Activated CD4-positive, alpha-beta T cell treated with anti-CD3 and anti-CD28 coated beads, Interleukin-2, Interleukin-4, amounts not matched to agents 100 ng/mL and 50 ng/mL, durations not matched to agents 16 hours and 8 hours (primary cell): ENCODE measurements at places on chromosomes 5 and 9.

DNA sequence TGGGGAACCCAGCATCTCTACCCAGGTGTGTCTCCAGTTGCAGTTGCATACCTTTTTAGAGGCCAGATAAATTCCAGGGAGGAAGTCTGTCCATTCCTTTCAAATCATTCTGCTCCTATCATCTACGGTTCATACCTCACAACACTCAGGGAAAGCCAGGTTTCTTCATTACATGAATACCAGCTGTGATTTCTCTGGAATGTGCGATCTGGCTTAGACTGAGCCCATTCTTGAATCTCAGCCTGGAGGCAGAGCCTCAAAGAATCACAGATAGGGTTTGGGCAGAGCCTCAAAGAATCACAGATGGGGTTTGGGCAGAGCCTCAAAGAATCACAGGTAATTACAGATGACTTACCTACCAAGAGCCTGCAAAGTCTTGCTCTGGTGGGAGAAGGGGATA, 7.2 kb downstream of the P4HA2 start:
- no peak for DNase-seq

DNA sequence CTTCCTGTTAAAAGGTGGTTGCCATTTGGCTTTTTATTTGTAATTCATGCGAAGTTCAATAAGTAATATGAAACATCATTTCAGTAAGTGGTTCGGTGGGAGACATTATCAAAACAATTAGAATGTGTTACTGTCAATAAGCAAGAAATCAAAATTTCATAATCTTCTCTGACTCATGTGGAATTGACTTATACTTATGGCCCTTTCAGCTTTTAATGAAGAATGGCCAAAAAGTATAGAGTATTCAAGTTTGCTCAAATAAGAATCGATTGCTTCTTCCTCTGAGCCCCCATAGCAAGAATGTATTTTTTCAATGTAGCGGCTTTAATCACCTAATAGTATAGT, 174.5 kb downstream of the AOPEP start:
- no peak for DNase-seq

GRCh38 chr9:128823903-128824406, 5.6 kb downstream of the SPOUT1 start:
- DNase-seq, result no peak

- no peak for DNase-seq
Observed at GRCh38 chr5:55485073-55485472, 49.7 kb downstream of the PLPP1 start.

- DNase-seq, result no peak
Observed at GRCh38 chr9:77440057-77440456, 208.1 kb downstream of the GNA14 start.

GRCh38 chr5:93311881-93312280, 269.1 kb downstream of the NR2F1-AS1 start:
- no peak for DNase-seq

GRCh38 chr9:134571946-134572917, 69.4 kb upstream of the COL5A1 start:
- DNase-seq, result no peak

- DNase-seq, result no peak
Observed at GRCh38 chr5:170846416-170846815, 15.4 kb upstream of the RANBP17 start.

- DNase-seq, result peak; percentile 73
Observed at GRCh38 chr9:3240656-3241268, 285.0 kb downstream of the RFX3 start.

GRCh38 chr9:80883426-80883825, 805.9 kb downstream of the TLE1 start:
- no peak for DNase-seq

- DNase-seq, result no peak
Observed at GRCh38 chr9:89529243-89530035, 31.5 kb upstream of the SEMA4D start.

GRCh38 chr9:11086561-11086960, 473.8 kb upstream of the PTPRD start:
- DNase-seq, result no peak

GRCh38 chr5:134124289-134125038, 10.0 kb downstream of the TCF7 start:
- no peak for DNase-seq

DNA sequence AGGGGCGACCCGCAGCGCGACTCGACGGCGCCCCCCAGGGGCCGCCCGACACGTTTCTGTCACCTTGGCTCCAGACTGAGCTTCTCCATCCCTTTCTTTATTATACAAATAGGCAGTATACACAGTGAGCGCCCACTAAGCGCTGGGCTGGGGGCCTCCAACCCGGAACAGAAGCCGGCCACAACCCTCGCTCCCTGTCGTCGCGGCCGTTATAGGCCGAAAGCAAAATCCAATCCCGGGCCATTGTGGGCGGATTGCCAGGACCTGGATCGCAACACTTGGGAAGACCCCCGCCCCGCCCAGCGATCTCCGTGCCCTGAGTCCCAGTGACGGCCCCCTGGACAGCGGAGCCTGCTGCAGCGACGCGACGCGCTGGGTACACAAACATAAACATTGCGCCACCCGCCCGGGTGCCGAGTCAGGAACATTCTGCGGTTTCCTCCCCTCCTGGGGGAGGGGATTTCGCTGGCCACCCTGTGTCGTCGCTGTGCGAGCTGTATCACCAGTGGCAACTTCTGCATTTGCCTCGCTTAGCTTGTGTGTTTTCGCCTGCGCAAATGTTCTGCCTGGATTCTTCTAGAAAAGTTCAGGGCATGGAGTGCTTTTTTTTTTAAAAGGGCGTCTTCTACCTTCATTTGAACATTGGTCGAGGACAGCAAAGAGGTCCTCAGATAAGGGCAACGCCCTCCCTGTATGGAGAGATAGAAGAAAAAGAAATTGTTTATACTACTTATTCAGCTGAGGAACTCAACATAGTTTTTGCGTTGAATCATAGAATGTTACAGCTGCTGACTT, 1.3 kb upstream of the DUSP1 start:
- peak; percentile 66 for DNase-seq

GRCh38 chr9:3043369-3043768, 199.5 kb upstream of the PUM3 start:
- DNase-seq, result no peak

- DNase-seq, result no peak
Observed at GRCh38 chr9:92308893-92309292, 15.4 kb upstream of the IARS1 start.

DNA sequence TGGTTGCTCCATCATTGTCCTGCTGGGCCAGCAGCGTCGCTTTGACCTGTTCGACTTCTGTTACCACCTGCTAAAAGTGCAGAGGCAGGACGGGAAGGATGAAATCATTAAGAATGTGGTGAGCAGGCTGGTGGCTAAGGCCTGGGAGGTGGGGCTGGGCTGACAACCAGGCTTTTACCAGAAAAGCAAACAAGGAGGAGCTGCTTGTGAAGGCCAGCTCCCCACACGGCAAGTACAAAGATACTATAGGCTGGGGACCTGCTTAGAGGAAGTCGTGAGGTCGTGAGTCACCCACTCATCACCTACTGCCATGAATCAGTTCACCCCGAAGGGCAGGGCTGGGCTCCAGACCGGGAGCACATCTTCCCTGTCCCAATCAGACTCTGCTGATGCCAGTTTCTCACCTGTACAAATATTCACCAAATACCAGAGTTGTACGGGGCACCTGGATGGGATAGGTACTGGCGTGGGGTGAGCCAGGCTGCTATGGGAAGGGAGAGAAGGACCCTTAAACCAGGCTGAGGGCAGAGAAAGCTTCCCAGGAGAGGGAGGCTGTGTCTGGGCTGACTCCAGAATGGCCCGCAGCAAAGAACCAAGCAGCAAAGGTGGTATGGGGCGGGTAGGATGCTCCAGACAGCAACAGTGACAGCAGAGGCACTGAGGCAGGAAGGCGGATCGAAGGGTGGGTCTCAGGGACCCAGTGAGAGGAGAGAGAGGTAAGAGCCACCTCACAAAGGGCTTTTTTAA, 69.3 kb upstream of the NIPAL4 start:
- DNase-seq, result peak; percentile 79

DNA sequence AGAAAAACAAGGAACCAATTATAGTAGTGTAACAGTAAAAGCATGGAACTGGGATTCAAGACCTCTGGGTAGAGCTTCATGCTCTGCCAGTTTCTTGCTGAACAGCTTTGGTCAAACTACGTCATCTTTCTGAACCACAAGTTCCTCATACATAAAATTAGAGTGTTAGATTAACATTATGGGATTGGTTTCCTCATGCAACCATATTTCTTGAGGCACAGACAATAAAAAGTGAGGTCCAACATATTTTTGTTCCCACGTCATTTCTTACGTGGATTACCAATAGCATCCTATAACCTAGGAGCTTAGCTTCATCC, 354.8 kb downstream of the TMEM232 start:
- DNase-seq, result no peak

DNA sequence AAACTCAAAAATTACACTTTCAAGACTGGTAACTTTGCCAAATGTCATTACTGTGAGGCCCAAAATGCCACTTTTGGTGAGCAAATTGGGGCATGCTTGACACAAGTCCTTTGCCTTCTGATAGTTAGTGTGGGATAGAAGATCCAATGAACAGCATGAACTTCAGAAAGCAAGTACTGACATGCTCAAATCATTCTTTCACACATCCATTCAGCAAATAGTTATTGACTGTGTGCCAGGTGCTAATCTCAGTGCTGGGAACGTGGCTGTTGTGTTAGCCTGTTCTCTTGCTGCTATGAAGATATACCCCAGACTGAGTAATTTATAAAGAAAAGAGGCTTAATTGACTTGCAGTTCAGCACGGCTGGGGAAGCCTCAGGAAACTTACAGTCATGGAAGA, 247.0 kb downstream of the CHSY3 start:
- no peak for DNase-seq

- DNase-seq, result no peak
Observed at GRCh38 chr5:63262185-63262981, 683.8 kb downstream of the LRRC70 start.

GRCh38 chr9:104339692-104340091, 164.4 kb upstream of the OR13F1 start:
- DNase-seq, result no peak

GRCh38 chr5:172162323-172162986, 25.6 kb downstream of the STK10 start:
- DNase-seq, result no peak

DNA sequence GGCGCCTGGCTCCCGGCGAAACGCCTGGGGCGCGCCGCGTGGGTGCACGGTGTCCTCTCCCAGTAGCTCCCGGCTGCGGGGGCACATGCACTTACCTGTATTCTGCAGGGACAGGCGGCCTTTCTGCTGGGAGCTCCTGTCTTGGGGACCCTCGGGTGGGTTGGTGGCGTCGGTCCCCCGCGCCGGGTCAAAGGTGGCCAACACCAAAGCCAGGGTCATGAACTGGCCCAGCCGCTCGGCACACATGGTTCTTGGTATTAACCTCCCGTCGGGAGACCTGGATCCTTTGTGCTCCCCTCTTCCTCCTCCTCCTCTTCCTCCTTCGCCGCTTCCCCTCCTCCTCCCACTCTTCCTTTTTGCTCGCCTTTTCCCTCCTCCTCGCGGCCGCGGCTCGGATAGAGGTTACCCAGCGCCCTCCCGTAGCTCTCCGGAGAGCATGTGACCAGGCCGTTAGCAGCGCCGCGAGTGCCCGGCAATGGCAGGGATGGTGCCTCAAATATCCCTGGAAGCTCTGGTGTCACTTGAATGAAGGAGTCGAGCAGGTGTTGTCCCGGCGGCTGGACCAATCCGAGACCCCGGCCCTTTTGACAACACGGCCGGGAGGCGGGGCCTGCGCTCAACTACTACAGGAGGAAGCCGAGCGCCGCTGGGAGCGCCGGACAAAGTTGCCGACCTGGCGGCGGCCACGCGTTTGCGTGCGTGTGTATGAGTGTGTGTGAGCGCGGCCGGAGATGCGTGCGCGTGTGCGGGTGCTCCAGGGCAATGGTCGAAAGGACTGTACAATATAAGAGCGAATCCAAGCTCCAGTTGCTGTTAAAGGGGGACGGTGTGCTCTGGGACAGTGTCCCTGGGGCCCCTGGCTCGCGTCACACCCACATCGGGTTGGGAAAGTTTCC, at the start of gene STC2:
STC2 (minus strand) TSS at position 467 of the 896 bp plus-strand sequence; CDS start at position 246, 221 bp downstream.
- peak; percentile 83 for DNase-seq

DNA sequence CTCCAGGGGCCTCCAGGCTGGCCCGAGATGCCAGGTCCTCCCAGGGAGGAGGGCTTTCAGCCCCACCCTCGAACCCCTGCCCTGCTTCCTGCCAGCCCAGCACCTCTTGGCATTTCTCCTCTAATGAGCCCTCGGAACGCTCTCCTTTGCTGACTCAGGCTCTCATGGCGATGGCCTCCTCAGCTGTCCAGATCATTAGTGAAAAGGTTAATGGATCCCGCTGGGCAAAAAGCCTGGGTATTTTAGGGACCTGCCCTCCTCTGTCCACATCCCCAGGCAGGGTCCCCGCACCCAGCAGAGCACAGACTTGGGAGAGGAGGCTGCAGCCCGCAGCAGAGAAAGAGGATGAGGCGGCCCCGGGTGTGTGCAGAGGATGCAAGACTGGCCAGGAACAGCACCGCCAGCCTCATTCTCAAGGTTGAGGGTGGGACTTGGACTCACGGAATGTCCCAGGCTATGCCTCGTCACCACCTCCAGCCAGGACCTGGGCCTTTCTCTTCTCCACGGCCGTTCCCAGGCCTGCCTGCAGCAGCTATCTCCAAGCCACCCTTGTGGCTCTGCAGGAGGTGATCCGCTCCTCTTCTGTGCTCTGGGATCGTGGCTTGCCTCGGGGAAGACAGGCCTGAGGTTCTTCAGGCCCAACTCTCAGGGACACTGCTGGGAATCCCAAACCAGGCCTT, 23.0 kb upstream of the ADAMTS2 start:
- DNase-seq, result no peak
